Activated T-cell treated with anti-CD3 and anti-CD28 coated beads, Interleukin-2, amount 50 U/mL, for 1 hour (primary cell): ENCODE measurements at places on chromosomes 4 and X.

- no peak for DNase-seq
These were observed 990.0 kb upstream of the PABPC4L start for GRCh38 chr4:135191596-135191995.

DNA sequence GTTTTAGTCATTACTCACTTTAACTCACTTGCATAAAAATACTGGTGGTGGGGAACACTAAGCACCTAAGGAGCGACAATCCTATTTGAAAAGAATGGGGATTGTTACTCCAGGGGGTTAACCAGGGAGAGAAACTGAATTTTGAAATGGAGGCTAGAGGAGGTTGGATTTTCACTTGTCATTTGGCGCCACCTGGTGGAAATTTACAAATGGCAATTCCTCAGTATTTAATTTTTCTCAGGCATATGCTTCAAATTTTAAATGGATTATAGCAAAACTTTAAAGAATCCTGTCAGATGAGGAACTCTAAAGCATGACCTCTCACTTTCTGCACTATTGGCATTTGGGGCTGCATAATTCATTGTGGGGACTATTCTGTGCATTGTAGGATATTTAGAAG, 2.7 kb upstream of the GEMIN8 start:
- peak; percentile 35 for DNase-seq

- no peak for DNase-seq
These were observed 535.2 kb downstream of the GALNTL6 start for GRCh38 chr4:172348426-172348825.

GRCh38 chr4:125091-125771, 930 bp downstream of the ZNF718 start:
- DNase-seq, result no peak

DNA sequence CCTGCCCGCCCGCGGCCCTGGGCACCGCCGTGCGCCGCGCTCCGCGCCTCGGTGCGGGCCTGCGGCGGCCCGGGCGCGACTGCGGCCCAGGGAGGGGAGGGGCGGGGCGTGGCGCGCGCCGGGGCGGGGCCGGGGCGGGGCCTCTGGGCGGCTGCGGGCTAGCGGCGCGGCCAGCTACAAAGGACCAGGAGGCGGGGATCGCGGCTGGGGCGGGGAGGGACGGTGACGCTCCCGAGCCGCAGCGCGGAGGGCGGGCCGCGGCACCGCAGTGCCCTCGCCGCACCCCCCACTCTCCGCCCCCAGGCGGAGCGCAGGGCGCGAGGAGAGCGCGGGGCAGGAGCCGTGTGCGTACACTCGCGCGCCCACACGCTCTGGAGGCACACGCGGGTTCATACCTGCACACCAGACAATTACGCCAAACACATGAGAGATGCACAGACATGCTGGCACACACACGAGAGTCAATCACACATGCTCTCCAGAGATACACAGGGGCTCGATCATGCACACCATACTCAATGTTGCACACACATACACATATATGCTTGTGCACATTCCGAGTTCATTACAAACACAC, at the start of gene CRMP1:
Gene CRMP1 (minus strand): TSS at position 83 of the 577 bp plus-strand sequence. CDS start 117 bp downstream, outside the sequence.
- DNase-seq, result no peak

GRCh38 chr4:185238215-185238681, 28.9 kb downstream of the SNX25 start:
- DNase-seq, result no peak

DNA sequence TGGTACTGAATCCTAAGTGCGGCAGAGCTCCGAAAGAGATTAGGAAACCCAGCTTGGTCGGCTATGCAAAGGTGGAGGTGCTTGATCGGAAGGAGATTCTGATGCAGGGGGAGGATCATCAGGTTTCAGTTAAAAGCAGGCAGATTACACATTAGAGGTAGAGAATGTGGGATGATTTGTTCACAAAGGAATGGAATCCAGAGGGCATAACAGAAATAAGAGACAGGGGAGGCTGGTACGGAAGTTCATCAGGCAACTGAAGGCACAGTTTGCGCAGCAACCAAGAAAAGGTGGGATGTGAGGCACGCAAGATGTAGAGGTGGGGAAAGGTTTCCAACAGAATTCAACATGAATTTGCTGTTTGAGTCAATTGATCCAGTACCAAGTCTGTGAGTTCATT, 424 bp upstream of the ZNF330 start:
- DNase-seq, result no peak

- DNase-seq, result no peak
These were observed 10.6 kb downstream of the CENPVL3 start for GRCh38 chrX:51608126-51608525.

DNA sequence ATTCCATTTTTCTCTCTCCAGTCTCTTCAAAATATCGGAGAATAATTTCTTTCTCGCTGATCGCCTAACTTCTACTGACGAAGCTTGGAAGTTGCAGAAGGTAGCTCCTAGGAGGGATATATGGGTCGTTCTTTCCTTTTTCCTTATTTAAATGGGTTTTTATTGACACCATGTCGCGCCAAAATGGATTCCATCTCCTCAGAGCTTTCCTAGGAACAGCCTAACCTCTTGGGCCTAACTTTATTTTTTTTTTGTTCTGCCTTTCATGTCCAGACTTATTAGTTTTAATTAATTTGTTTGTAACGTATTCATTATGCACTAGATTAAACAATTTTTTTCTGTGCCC, 359.4 kb upstream of the ZCCHC13 start:
- DNase-seq, result no peak

DNA sequence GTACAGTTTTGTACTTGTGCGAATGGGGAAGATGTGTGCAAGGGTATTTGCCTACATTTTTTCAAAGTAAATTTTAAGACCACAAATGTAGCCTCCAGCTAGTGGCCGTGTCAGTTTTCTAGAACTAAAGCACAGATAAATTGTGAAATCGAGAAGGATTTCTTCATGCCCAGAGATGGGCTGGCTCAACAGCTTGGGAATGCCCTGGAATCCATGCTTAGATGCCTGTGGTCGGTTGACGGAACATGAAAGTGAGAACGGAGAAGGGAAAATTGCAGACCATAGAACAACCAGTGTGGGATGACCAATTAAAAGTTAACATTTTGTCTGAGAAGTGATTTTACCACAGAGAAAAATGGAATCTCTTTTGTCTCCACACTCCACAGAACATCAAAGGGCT, 73.2 kb upstream of the VCX2 start:
- DNase-seq, result no peak

DNA sequence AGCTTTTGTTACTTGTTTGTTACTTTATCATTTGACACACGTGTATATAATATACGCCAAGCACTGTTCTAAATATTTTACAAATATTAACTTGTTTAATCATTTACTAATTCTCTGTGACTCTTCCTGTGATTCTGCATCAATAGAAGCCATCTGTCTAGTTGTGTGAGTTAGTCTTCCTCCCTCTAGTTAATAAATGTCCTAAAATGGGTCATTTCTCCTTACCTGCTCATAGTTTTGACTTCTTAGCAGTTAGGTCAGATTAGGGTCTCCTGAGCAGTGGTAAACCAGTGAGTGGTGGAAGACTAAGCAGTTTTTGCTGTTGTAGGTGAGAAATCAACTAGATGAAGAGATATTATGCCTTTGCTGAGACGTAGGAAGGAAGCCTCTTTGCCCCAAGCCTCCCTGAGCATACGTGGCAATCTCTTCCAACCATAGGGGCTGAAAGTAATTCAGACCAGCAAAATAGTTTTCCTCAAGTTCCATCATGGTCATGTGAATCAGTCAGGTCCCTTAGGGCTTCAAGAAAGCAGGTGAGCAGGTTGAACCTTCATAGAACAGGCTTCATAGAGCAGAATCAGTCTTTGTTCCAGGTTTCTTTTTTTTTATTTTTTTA, 38.7 kb upstream of the THOC2 start:
- DNase-seq, result no peak

- no peak for DNase-seq
These were observed 26.7 kb upstream of the GPRIN3 start for GRCh38 chr4:89334311-89334710.

DNA sequence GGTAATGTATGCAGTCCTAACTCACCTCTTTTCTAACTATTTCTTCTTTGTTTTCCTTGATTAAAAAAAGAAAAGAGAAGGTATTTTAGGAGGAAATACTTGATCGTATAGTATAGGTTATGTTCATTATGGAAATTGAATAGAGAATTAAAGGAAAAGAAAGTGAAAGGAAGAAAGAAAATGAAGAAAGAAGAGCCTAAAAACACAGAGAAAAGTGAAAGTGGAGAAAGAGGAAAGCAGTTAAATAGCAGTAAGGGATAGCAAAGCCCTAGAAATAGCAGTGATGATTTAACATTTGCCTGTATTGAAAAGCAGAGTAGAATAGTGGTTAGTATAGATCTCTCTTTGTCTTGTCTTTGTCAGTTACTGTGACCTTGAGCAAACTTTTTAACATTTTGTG, 37.0 kb downstream of the MRPL1 start:
- DNase-seq, result no peak

DNA sequence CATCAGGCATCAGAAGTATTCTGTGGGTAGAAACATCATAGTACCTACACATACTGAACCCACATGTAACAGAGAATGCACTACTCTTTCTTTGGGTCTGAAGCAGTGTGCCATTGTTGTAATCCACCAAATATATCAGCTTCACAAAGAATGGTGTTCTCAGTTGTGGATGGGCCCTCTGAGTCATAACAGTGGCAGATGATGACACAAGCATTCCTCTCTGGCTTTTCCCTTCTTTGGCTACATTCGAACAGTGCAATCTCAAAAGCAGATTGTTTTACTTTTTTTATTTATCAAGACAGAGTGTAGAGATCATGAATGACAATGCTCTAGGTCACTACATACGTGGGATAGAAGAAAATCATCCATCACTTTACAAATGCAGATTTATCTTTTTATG, 247.2 kb upstream of the EPHA5 start:
- DNase-seq, result no peak

GRCh38 chr4:101009471-101009870, 337.9 kb downstream of the PPP3CA start:
- no peak for DNase-seq

DNA sequence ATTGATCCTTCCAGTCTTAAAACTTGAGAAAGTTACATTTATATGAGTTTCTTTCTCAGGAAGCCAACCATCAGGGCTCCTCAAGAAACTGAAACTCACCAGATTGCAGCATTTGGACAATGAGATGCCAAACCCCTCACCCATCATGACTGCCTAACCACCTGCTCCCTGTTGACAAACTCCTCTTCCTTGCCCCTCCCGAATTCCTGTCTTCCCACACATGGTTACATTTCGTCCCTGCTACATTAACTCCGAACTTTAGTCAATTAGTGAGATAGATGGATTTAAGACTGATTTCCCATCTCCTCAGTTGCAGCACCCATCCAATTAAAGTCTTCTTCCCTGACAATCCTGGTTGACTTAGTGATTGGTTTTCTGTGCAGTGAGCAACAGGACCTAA, 118.7 kb downstream of the ZNF330 start:
- no peak for DNase-seq

DNA sequence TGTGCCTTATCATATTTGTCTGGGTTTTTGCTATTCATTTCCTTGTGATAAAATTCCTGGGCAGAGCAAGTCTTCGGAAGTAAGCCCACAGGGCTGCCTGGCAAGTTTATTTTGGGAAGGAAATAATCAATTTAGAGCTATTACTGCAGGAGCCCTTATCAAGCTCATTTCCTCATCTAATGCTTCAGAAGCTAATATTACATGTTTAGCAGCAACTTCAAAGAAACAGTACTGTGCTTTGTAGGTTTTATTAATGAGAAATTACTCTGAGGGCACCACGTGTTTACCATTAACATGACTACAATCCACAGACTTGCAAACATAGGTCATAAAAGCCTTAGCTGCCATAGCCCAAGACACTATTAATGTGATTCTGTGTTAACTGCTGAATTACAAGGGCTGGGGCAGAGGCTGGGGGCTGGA, 540.0 kb downstream of the SPRY1 start:
- DNase-seq, result no peak

- DNase-seq, result no peak
These were observed 81.0 kb downstream of the SORBS2 start for GRCh38 chr4:185730849-185731608.

GRCh38 chr4:88859191-88859812, 161.7 kb upstream of the NAP1L5 start:
- no peak for DNase-seq

GRCh38 chr4:61727286-61727685, 527.2 kb downstream of the ADGRL3 start:
- no peak for DNase-seq

DNA sequence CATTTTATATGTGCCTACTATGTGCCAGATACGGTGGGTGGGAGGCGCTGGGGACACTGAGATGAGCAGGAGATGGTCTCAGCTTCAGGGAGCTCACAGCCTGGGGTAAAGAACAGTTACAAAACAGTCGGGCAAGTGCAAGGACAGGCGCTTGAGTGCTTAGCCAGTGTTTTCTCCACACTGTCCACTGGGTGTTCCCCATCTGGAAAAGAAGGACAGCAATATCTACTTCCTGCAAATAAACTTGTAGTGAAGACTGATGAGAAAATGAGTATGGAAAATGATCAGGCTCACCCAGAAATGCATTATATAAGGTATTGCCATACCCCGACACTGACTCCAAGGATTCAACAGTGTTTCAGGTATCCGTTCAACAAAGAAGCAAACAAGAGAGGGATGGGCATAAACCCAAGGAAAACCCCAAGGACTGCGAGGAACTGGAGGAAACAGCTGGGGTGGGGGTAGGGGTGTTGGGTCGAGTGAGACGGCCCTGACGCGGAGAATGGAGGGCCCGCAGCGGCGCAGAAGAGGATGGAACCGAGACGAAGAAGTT, 835 bp downstream of the TMEM185A start:
- DNase-seq, result no peak

- DNase-seq, result no peak
These were observed 12.9 kb downstream of the LETM1 start for GRCh38 chr4:1842993-1843448.

DNA sequence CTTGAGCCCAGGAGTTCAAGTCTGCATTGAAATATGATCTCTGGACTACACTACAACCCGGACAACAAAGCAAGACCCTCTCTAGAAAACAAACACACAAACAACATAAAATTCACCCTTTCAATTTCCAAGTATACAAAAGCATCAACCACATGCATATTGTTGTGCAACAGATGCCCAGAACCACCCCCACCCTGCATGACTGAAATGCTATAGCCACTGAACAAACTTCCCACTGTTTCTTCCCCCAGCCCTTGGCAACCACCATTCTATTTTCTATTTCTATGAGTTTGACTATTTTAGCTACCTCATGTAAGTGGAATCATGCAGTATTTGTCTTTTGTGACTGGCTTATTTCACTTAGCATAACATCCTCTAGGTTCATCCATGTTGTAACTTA, 14.2 kb upstream of the C4orf51 start:
- no peak for DNase-seq

GRCh38 chr4:145930592-145930991, 8.0 kb downstream of the ZNF827 start:
- no peak for DNase-seq

DNA sequence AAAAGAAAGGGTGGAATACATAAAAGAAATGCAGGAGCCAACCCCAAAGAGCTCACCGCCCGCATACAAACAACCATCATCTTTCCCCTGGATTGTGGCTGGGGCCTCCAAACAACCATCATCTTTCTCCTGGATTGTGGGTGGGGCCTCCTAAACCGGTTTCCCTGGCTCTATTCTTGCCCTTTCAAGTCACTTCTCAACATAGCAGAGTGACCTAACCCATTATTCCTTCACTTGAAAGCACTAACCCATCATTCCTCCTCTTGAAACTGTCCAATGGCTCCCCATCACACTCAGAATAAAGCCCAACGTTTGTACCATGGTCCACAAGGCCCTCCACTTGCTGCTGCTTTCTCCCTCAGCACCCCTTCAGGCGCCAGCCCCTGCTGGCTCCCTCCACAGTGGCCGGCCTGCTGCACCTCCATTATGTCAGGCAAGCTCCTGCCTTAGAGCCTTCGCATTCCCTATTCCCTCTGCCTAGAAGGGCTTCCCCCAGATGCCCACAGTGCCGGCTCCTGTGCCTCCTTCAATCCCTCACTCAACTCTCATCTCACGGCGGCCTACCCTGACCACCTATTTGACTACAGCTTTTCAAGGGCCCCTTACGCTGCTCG, 24.1 kb downstream of the SMIM43 start:
- DNase-seq, result no peak
